ENCODE measurements at places on chromosomes 11 and 22.
A peak's percentile ranks its signal among the peaks of the same experiment; 100 is the strongest.

- DNase-seq: peak; percentile 18
Observed at GRCh38 chr11:7514099-7514591, 346 bp downstream of the PPFIBP2 start.

DNA sequence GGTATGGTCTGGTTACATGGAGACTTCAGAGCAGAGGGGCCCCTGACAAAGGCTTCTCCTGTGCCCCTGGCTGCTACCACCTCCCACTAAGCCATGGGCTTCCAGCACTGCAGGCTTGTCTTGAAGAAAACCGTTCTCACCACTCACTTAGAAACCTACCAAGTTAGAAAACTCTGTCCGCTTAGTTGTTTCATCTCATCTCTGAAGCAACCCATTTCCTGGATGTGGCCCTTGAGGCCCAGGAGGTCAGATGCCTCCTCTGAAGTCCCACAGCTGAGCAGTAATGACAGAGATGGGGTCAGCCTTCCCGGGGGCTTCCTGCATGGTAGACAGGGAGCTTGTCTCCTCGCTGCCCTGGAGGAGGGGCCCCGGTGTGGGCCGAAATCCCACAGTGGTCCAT, 12.9 kb downstream of the CSF2RB start:
- no peak for DNase-seq

- DNase-seq: no peak
Observed at GRCh38 chr11:413120-414081, 1.4 kb downstream of the SIGIRR start.

GRCh38 chr11:126007238-126007637, 55.4 kb downstream of the CDON start:
- DNase-seq: no peak

GRCh38 chr11:115238791-115239190, 265.4 kb downstream of the CADM1 start:
- no peak for DNase-seq

GRCh38 chr22:30996462-30996861, 27.4 kb downstream of the TUG1 start:
- no peak for DNase-seq

GRCh38 chr11:130827451-130828377, 88.6 kb downstream of the SNX19 start:
- DNase-seq: peak; percentile 11

DNA sequence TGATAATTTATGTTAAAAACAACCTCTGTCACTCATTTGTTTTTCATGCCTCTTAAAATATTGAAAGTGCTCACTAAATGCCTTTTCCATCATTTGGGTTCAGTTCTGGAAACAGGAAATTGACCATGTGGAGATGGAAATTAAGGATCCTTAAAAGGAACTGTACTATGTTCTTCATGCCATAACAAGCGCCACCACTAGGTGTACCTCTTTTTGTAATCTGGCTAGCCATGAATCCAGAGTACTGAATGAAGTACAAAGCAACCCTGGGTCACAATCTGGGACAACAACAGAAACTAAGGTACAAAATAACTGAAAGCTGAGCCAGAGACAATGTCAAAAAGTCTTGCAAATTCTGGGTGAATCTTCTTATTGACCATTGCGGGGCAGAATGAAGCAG, 559.1 kb downstream of the FAM181B start:
- DNase-seq: no peak

DNA sequence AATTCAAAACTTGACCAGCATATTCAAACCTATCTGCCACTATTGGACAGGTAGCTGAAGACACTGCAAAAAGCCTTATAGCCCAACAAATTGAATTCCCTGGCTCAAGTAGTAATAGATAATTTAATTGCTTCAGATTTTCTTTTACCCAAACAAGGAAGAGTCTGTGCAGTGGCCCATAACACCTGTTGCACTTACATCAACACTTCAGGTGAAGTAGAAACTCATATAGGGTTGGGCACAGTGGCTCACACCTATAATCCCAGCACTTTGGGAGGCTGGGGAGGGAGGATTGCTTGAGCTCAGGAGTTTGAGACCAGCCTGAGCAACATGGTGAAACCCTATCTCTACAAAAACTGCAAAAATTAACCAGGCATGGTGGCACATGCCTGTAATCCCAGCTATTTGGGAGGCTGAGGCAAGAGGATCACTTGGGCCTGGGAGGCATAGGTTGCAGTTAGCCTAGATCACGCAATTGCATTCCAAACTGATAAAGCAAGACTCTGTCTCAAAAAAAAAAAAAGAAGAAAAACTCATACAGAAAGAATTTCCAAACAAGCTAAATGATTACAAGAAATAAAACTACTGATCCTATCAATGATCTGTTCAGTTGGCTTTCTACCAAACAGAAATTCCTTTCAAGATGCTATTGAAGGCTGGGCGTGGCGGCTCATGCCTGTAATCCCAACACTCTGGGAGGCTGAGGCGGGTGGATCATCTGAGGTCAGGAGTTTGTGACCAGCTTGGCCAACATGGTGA, 9.5 kb downstream of the FOLR3 start:
- no peak for DNase-seq

DNA sequence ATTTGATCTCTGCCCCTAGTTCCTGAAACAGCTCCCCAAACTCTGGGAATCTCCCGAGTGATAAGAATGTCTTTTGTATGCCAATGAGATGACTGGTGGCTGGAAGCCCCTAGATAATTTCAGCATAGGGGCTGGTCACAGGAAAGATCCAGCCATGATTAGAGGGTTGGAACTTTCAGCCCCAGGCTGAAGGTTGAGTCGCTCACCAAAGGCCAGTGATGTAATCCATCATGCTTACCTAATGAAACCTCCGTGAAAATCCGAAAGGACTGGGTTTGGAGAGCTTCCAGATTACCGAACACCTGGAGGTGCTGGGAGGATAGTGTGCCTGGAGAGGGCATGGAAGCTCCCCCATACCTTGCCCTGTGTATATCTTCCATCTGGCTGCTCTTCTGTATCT, 26.0 kb downstream of the LRRC32 start:
- DNase-seq: no peak

DNA sequence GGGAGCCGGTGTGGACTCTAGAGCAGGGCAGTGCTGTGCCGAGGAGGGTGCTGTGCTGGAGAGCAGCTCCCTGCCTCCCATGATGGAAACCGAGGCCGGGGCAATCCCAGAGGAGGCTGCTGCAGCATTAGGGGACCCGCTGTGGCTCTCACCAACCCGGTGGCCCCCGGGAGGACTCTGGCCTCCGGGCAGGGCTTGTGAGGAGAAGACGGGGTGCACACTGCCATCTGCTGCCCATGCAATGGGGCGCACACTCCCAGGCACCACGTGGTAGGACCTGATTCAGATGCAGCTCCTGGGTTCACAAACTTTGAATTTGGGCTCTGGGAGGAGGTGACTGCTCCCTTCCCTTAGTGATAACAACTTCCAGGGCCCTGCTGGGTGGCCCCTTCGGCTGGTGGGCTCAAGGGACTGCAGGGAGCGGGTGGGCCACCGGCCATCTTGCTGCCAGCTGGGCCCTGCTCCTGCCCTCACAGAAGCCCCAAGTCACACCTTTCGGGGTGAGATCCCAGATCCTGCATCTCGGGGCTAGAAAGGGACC, 93.8 kb upstream of the FGF3 start:
- DNase-seq: no peak

- DNase-seq: no peak
Observed at GRCh38 chr11:2093575-2094353, 45.4 kb downstream of the IGF2 start.

- no peak for DNase-seq
Observed at GRCh38 chr11:12552692-12553091, 121.5 kb upstream of the TEAD1 start.

GRCh38 chr11:71459767-71460320, 6.8 kb downstream of the NADSYN1 start:
- DNase-seq: no peak

GRCh38 chr11:29343465-29344333, 673.1 kb downstream of the KCNA4 start:
- no peak for DNase-seq

DNA sequence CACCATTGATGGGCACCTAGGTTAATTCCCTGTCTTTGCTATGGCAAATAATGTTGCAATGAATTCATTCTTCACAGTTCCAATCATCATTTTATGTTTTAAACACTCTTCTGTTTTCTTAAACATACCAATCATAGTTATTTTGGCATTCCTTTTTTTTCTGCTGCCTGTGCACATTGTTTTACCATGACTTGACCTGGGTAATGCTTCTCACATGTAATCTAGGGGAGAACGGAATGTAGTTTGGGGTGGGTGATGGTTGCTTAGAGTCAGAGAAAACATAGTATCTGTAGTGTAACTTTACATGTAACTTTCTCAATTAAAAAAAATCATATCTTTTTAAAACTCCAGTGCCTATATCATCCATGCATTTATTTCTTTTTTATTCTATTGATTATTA, 1945.3 kb upstream of the RAG2 start:
- DNase-seq: no peak

- DNase-seq: no peak
Observed at GRCh38 chr22:37611207-37611606, 2.6 kb downstream of the GGA1 start.

DNA sequence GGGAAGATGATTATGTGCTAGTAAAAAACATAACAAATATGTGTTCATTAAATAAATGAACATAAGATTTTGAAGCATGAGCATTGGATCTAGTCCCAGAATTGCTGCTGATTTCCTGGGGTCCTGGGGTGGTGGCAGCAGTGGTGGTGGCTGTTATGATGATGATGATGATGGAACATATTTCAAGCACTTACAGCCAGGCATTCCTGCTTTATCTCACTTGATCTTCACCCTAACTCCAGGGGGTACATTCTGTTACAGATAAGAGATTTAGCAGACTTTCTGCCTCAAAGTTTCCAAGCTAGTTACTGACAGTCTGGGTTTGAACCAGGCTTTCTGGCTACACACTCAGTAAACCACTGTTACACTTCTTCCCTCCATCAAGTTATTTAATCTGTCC, 5.2 kb downstream of the TRAPPC4 start:
- DNase-seq: no peak

- no peak for DNase-seq
Observed at GRCh38 chr11:35163209-35163608, 24.2 kb downstream of the CD44 start.

DNA sequence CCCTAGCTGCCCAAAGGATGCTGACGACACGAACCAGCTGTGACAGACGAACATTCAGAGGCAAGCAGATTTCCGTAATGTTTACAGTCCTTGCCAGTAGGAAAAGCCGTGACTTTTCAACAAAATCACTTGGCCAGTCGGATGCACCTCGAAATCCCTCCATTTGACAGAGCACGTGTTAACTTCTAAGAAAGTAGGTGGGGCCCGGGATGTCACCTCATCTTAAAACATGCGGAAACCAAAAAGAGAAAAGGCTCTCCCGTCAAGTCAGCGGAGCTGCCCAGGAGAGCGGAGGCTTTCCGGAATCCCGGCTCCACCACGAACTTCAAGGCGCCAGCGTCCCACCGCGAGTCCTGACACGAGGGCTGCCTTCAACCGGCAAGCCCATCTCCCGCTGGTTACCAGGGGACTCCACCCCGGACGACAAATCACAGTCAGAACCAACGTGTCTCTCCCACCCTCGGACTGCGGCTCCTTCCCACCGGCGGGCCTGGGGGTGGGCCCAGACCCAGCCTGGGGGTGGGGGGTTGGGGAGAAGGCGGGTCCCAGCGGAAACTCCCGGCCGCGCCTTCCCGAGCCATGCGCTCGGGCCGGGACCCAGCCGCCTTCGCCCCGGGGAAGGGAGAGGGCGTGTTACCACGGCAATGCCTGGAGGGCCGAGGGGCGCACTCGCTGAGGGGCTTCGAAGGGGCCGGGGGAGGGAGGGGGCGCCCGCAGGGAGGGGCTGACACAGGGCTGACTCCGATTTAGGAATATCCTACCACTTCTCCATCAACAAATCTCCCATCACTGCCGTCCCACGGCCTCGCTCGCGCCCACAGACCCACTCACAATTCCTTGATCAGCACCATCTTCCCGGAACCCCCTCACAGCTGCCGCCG, 475 bp downstream of the PITPNB start:
- DNase-seq: peak; percentile 25

DNA sequence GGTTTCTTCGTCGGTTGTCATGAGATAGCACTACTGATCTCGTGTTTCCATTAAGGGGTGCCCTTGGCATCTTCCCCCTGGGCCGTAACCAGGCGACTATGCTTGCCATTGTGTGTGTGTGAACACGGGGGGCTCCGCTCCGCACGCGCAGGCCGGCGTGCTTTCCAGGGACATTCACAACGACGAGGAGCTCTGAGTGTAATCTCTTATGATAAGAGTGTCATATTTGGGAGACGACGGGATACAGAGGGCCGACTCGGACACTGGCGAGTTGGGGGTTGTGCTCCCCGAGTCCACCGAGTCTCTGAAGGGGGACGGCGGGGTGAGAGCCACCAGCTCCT, 170.9 kb upstream of the CTSC start:
- no peak for DNase-seq

GRCh38 chr11:115630214-115630613, 126.0 kb upstream of the CADM1 start:
- DNase-seq: no peak

- peak; percentile 71 for DNase-seq
Observed at GRCh38 chr22:36180038-36180880, 19.7 kb upstream of the APOL3 start.

DNA sequence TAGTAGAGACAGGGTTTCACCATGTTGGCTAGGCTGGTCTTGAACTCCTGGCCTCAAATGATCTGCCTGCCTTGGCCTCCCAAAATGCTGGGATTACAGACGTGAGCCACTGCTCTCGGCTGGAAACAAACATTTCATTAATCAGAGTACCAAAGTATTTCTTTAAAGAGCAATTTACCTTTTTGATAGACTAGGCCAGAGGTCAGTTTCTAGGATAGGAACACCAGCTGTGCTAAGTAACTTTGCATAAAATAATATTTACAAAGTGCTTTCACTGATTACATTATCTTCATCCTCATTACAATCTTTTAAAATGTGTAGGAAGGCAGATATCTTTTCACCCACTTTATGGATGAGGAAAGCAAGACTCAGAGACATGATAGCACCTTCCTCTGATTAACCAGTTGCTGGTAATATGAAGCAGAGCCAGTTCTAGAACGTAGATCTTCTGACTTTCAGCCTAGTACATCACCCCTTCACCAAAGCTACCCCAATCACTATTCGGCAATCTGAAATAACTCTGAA, 355.2 kb downstream of the SOX6 start:
- no peak for DNase-seq

DNA sequence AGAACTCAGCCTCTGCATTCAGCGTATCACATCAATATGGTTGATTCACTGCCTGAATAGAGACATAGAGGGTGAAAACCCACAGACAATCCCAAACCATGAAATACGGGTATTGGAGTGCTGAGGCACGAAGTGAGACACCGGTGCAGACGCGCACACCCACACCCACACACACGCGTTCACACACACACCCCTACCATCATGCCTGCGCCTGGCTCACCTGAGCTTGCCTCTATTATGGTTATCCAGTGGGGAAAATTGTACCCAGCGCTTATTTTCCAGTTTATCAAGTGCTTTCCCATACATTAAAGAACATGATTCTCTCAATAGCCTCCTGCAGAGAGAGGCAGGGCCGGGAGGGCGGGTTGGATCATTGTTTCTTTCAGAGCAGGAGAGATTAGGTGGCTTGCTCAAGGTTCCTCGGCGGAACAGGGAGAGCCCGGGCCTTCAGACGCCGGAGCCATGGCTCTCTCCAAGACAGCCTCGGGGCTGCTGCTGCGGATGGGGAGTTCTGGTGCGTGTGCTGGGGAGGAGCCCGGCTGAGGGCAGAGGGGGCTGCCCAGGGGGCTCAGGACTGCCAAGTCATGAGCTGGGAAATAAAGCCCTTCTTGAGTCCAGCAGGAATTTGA, 78.9 kb upstream of the THY1 start:
- DNase-seq: no peak

GRCh38 chr22:35612903-35613302, 4.2 kb downstream of the MB start:
- no peak for DNase-seq
